Right cardiac atrium (tissue), 5 donors: ENCODE measurements at places on chromosomes 16 and 17. TPM values are rescaled to one million over a fixed set of nuclear protein-coding genes. Genes with fewer than 3 reads are reported as not detected.
A peak's percentile ranks its signal among the peaks of the same experiment; 100 is the strongest.

DNA sequence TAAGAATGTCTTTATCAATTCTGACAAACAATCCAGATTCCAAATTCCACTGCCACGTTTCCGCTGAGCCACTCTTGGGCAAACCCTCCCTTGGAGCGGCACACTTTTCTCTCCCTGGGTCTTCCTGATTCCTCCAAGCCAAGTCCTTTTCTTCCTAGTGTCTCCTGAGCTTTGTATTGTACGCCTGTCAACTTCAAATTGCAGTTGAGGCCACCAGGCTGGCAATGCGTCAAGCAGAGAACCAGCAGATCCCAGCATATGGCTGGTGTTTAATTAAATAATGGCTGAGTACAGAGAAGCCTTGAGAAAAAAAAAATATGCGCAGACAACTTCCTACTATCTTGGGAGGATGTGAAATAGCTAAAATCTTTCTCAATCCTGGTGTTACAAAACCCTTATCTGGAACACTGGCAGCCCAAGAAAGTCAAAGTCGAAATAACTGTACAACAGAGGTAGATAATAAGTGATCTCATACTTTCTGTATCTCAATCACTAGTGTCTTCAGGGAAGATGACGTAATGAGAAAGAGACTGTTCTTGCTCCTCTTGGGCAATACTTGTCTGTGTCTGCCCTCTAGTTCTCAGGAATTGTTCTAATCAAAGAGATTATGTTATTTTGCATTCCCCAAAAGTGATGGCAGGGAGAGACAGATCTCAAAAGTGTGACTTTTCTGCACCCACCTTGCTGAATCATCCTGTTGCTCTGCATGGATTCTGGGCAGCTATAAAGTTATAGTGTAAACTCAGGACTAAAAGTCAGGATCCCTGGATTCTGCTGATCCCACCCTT is 15.0 kb downstream of the SMIM36 start:
- DNase-seq = peak; percentile 74

DNA sequence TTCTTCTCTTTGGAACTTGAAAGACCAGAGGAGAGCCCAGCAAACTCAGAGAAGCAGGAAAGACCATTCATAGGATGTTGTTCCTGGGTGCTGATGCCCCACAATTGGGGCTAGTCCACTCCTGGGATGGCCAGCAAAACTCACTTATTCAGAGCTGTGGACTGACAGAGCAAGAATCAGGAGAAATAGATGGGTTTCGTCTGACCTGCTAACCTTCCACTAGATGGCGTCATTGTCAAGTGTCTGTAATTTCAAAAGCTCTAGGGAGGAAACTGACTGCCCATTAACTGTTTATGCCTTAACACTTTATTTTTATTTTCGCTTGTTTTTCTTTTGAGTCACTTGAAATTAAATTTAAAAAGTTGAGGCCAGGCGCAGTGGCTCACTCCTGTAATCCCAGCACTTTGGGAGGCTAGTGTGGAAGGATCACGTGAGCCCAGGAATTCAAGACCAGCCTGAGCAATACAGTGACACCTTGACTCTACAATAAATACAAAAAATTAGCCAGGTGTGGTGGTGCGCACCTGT is 28.7 kb upstream of the MILR1 start:
- DNase-seq = no peak

GRCh38 chr17:34797720-34798119 is 163.5 kb downstream of the CCT6B start:
- DNase-seq = no peak

- no peak for DNase-seq
Observed at GRCh38 chr17:13759518-13760335, 158.0 kb upstream of the HS3ST3A1 start.

DNA sequence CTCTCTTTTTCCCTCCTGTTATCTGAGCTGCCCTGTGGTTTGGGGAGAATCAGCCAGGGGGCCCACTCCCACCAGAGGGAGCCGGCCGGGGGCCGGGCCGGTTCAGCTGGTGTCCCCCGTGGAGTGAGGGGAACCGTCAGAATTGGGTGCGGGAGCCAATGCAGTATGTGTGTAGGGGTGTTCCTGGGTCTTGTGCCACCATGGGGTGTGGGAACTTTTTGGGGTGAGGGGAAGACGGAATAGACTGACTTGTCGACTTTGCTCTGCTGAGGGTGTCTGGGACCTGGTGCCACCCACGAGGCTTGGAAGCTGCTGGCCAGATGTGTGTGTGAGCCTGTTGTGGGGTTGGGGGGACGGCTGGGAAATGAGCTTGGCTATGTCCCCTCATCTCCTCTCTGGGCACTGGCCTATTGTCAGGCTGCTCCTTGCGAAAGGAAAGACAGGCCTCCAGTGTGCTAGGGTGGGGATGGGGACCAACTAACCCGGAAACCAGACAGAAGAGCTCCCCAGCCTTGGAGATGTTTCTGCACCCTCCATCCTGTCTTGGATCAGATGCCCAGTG is 9.9 kb downstream of the RARA start:
- no peak for DNase-seq

- no peak for DNase-seq
Observed at GRCh38 chr17:18314059-18314730, 599 bp downstream of the TOP3A start.

DNA sequence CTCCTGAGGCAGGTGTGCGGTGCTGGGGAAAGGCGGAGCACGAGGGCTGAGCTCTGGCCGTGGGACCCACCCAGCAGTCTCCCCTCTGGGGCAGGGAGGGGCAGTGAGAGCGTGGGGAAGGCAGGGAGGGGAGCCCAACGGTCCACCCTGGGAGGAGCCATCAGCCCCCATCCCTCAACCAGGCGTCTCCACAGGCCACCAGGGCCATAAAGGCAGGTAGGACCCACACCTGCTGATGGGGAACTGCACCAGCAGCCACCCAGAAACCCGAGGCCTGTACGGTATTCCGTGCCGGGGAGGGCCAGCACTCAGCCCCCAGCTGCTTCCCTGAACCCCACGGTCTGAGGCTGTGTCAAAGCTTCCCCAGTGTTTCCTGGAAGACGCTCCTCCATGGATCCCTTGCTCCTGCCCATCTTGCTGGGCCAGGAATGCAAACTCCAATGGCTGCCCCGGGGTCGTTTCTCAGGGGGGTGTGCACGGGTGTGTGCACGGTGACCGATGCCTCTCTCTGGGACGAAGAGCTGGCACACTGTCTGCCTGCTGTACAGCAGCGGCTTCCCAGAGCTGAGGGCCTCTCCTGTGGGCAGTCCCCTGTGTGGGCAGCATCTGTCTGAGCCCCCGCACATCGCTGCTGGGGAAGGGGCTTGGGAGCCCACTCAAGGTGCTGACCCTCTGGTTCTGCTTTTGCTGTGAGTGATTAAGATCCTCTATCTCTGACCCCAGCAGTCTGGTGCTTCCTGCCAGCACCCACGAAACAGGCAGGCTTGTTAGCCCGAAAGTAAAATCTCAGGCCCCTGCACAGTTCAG is 17.2 kb upstream of the METRNL start:
- peak; percentile 24 for DNase-seq

- no peak for DNase-seq
Observed at GRCh38 chr17:11514981-11515680, 83.1 kb upstream of the DNAH9 start.

The CD68 gene
- 19.4 TPM for polyA plus RNA-seq

The HIC1 gene
- polyA plus RNA-seq = 10.3 TPM

The GDPD1 gene
- 2.4 TPM for polyA plus RNA-seq

The TBC1D3I gene
- not detected for polyA plus RNA-seq

The PSMC5 gene
- 175 TPM for polyA plus RNA-seq

The CCL18 gene
- 0.20 TPM for polyA plus RNA-seq

The CHST5 gene
- 0.11 TPM for polyA plus RNA-seq

The ZSCAN10 gene
- polyA plus RNA-seq = not detected
